NCI-H524 treated with DMSO at 0.1 percent for 48 hours (cell line): ENCODE measurements at places on chromosomes 13 and 19.
A peak's percentile ranks its signal among the peaks of the same experiment; 100 is the strongest.

GRCh38 chr19:12035220-12036172 is at the start of gene ZNF433:
Gene ZNF433, minus strand, starts transcription at chr19:12035679. Its CDS starts 140 bp downstream, at chr19:12035539.
- DNase-seq, result no peak

DNA sequence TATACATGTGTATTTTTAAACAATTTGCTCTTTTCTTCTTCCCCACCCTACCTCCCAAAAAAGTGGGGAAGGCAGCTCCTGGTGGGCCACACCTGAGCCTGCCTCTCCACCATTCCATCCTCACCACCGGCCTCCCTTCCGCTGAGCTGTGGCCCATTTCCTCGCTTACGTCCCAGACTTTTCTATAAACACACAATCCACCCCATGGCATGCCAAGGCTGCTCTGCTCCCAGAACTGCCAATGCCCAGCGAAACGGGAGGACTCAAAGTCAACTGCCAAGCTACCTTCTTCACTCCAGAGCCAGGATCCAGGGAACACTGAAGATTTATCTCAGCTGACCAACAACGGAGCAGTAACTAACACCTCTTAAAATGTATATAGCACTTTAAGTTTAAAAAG is 2.8 kb downstream of the N4BP2L1 start:
- no peak for DNase-seq

DNA sequence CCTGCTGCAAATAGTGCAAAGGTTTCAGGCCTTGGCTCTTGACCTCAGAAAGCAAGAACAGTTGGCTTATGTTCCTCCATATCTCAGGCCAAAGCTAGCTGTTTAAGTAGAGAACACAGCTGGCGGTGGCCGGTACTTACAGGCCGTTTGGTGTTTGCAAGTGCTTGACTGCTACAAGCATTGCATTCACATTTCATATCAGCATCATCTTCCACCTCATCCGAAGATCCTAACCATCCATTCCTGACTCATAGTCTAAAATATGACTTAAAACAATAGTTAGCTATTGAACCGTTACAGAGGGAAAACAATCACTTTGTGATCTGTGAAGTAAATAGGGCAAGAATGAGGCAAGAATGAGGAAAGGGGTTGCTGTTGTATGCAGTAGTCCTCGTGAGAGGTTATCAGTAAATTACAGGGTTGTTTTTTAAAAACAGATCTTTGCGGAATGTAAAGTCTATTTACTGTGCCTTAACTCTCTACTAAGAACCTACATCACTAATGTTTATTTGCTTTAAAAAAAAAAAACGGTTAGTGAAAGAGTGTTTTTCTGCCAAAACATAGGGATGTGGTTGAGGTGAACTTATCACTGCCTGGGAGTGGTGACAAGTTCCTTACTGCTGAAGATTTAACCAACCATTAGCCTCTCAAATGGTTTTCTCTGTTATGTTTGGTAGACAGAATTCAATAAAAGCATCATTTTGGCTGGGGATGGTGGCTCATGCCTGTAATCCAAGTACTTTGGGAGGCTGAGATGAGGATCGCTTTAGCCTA is 21.6 kb upstream of the WDR88 start:
- no peak for DNase-seq

- DNase-seq, result no peak
Measured at GRCh38 chr19:7866399-7867091, 7.6 kb downstream of the PRR36 start.

GRCh38 chr19:3302755-3303154 is 63.6 kb upstream of the NFIC start:
- no peak for DNase-seq

GRCh38 chr19:21028969-21029268 is 8.5 kb downstream of the ZNF430 start:
- no peak for DNase-seq

DNA sequence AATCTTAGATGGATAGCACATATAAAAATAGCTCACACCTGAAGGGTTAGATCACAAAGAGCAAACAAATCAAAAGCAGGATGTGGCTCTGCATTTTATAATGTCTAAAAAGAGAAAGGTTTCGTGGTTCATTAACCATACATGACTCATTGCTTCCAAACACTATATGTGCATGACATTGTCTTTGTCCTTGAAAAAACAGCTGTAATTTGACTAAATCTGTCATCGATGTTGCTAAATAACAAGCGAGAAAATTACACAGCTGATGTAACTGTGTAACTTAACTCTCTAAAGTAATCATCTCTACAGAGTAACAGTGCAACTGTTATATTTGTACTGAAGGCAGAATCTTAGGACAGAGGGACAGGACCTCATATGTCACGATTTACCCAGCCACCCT is 383.1 kb upstream of the GPC6 start:
- no peak for DNase-seq

DNA sequence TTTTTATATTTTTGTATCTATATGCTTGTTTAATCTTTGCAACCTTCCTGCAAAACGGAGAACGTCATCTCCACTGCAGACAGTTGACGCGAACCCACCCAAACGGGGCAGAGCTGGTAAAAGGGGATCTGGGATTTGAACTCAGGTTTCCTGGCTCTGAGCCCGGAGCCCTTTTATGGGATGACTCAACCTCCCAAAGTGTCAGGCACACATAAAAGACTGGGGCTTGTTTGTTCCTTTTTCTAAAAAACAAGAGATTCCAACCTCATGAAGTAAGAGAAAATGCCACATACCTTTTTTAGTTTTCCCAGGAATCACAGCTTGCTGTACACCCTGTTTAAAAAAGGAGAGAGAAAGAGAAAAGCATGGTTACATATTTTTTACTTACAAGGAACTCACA is 78.9 kb downstream of the GADD45B start:
- no peak for DNase-seq

GRCh38 chr13:114067886-114068651 is 64.4 kb downstream of the RASA3 start:
- no peak for DNase-seq

DNA sequence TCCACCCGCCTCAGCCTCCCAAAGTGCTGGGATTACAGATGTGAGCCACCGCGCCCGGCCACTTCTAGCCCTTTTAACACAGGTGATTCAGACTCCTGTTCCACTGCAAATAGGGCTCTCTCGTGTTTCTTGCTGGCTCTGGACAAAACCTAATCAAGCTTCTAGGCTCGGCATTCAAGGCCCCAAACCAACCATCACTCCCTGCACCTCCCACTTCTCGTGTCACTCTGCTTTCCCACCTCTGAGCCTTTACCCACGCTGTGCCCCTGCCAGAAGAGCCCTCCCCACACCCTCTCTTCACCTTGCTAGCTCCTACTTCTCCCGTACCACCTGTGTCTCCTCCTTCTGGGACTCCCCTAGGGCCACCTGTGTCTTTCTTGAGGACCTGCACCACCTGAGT is 19.8 kb downstream of the KANK2 start:
- DNase-seq, result no peak

GRCh38 chr19:12205296-12205695 is 42.4 kb downstream of the ZNF136 start:
- DNase-seq, result no peak

DNA sequence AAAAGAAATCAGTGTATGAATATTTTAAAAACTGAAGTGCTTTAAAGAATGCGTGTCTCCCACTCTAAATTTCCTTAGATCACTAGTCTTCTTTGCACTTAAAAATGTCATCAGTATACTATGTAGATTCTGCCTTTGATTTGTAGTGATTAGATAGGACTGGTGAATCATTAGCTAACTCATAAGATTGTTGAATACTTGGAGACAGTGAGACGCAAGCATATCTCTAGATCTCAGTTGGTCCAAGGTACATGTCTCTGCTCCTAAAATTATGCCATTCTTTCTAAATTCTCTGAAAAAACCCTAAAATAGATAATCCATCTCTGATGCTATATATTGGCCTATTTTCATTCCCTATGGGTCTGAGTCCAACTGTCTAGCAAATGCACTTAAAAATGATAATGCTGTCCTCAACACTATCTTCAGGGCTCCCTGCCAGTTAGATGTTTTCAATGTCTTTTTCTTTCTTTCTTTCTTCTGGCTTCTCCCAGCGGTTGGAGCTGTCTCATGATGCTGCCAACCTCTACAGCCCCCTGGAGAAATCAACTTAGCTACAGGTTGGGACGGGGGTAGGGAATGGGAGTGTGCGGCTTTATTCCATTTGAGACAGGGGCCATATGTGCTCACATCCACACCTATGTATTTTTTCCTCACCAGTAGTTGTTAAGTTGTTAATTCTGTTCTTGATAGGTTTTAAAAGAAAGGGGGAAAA is 301.0 kb downstream of the NDFIP2 start:
- no peak for DNase-seq

- no peak for DNase-seq
Measured at GRCh38 chr13:32086791-32087441, 55.3 kb downstream of the FRY start.

DNA sequence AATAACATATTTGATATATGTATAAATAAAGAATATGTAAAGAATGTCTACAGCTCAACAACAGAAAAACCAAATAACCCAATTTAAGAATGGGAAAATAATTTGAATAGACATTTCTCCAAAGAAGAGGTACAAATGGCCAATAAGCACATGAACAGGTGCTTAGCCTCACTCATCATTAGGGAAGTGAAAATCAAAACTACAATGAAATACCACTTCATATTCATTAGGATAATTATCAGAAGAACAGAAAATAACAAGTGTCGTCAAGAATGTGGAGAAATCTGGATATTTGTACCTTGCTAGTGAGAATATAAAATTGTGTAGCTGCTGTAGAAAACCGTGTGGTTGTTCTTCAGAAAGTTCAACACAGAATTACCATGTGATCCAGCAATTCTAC is 8.4 kb upstream of the SUPT20H start:
- DNase-seq, result no peak

DNA sequence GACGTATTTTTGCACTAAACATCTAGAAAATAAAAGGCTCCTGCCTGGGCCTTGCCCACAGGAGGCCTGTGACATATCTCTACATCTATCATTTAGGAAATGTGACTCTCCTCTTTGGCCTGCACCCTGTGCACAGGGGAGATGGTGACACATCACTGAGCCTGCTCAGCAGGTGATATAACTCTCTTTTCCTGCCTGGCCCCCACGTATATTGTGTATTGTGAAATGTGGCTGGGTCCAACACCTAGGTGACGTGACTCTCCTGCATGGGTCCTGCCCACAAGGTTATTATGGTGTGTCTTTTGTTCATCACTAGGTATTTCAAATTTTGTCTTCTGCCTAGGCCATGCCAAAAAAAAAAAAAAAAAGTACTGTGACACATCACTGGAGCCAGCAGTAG is 61.4 kb upstream of the ZNF724 start:
- no peak for DNase-seq

- no peak for DNase-seq
Measured at GRCh38 chr13:27419328-27419727, 5.1 kb upstream of the GTF3A start.

GRCh38 chr19:47848823-47849473 is 10.1 kb upstream of the TPRX2 start:
- peak; percentile 94 for DNase-seq

- no peak for DNase-seq
Measured at GRCh38 chr19:39183104-39183503, 13.7 kb upstream of the NCCRP1 start.

DNA sequence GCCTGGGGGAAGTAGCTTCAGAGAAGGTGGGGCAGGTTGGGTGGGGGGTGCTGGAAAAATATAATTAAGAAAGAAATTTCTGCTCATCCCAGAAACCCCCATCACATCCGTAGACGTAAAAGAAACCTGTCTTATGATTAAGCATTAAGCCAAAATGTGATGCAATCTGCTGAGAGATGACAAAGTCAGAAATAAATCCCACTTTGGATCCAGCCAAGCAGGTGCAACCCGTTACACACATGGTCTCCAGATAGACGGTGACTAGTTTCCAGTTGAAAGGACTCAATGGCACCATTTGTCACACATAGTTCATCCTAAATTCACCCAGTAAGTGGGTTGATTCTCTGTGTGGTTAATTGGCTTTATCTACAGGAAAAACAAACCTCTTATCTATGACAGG is 34.1 kb downstream of the PSG5 start:
- no peak for DNase-seq

DNA sequence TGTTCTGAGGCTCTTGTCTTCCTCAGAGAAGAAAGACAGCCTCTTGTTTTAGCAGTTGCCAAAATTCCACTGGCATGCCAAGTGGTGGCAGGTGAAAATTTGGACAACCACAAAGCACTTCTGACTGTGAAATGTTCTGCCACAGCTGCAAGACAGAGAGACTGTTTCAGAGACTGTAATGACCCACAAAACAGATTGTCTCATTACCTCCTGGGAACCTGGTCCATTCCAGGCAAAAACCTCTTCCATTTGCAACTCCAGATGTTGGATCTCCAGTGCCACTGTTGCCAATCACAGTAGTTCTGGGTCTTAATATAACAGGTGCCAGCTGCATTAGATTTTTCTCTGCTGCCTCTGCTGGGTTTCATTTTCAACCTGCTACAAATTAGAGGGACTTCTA is 911.5 kb downstream of the UQCRFS1 start:
- DNase-seq, result no peak

DNA sequence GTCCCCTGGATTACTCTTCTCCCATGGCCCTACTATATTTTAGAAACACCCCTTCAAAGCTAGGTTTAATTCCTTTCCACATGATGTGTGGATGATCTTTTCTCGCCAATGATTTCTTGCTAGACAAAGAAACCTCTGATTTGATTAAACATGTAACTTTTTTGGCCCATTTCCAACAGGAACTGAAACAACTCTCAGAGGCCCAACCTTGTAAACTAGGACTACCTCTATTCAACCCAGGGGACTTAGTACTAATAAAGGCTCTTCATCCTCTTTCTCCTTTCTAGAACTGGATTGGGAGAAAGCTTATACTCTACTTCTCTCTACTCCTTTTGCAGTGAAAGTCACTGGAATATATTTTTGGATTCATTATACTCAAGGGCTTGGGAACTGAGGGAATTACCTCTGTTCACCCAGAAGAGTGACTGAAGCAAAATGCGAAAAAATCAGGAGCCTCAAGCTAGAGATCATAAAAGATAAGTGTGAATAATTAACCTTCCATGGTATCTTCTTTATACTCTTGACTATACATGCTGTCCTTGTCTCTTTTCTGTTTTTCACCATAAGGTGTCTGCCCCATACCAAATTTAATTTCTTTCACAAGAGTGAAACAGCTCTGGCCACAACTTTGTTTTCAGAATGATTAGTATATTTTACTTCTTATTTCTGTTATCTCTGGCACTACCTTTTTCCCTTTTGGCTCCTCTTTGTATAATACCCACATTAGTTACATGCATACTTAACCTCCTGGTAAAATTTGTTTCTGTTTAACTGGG is 977.6 kb downstream of the SLITRK5 start:
- DNase-seq, result no peak

- DNase-seq, result no peak
Measured at GRCh38 chr13:66102864-66103263, 1127.3 kb downstream of the PCDH9 start.

- no peak for DNase-seq
Measured at GRCh38 chr13:50919277-50919676, 9.7 kb downstream of the RNASEH2B start.

DNA sequence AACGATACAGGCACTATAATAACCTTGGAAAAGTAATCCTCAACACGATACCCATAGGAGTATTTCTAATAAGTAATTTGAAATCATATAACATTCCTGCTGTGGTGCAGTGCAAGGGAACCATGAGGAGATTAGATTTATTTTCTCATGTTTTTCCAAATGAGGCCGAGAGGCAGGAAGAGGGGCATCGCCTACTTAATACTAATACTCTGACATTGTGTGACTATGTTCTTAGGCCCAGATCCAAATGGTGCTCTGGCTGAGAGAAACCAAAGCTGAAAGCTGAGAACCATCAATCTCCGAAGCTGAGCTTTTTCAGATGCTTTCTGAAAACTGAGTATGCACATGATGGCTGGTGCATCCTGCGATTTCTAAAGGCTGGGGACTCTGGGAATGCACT is 248.0 kb upstream of the MAB21L1 start:
- no peak for DNase-seq

GRCh38 chr13:90806016-90806615 is 541.4 kb upstream of the MIR17HG start:
- DNase-seq, result no peak
